Type B pancreatic cell (in vitro differentiated cells): ENCODE measurements at places on chromosomes 1 and 21. TPM values are rescaled to one million over a fixed set of nuclear protein-coding genes. Genes with fewer than 3 reads are reported as not detected.

FMN2 gene
- total RNA-seq, result 2.4 and 4.3 TPM in 2 replicates

GRCh38 chr1:35958558-35958957 lies 27.7 kb downstream of the AGO3 start:
- no peak for DNase-seq

- no peak for DNase-seq
Observed at GRCh38 chr21:44695641-44696040, 1.3 kb upstream of the KRTAP10-12 start.

DNA sequence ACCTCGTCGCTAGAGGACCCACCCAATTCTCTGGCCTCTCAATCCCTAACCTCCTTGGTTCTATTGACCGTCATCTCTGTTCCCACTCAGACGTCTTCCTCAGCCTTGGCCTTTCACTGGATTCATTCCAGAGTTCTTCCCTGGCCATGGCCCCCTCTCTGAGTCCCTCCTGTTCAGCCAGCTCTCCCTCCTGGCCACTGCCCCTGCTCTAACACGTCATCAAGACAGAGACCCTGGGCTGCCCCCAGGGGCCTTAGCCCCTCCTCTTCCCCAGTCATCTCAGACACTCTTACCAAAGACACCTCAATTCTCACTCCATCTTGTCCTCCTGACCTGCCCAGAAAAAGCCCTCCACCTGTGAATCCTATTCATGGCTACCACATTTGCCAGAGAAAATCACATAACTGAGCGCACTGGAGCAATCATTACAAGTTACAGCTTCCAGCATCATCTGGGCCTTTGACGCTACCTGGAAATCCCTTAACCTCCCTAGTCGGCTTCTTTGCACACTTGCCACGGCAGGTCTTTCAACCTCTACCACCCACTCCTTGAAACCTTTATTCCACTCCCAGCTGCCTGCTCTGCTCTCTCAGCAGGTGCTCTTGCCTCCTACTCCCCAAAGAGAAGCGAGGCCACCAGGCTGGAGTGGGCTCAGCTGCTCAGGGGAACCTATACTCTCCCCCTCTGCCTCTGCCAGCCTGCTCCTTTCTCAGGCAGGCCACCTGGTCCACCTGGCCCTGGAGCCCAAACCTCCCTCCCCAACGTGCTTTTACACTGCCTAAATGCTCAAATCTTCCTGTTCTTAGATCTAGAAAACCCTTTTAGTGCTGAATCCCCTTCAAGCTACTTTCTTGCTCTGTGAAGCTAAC lies 14.0 kb downstream of the DCST2 start:
- DNase-seq, result no peak

DNA sequence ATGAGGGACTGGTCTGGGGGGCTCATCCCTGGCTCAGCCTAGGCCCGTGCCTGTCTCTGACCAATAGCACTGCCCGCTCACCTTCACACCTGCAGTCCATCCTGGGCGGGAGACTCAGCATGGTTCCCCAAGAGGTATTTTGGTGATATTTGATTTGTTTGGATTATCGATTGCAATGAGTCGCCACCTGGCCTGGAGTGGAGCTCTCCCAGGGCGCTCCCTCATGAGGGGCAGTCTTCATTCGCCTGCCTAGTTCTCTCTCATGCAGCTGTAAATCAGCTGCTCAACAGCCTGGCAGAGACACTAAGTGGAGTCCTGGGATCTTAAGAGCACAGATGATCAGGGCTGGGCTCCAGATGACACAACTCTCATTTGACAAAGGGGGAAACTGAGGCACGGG lies 90.1 kb upstream of the ACTL8 start:
- no peak for DNase-seq

GRCh38 chr1:172970186-172970585 lies 80.6 kb downstream of the TNFSF18 start:
- no peak for DNase-seq

DNA sequence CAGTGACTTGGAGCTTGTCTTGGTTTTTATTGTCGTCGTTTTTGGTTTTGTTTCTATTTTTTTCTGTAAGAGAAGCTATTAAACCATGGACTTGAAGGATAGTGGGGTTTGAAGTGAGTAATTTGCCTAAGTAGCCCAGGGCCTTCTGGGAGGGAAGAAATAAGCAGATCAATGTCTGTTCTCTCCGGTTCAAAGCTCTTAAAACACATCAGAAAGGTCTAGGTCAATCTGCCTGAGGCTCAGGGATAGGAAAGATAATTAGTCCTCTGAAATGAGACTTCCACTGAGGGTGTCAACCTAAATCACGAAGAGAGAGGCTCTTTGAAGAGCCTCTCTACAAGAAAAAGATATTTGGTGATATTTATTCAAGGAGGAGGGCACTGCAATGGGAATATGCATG lies 178.0 kb downstream of the MATN1 start:
- DNase-seq, result no peak

GRCh38 chr1:17816511-17816910 lies 61.4 kb downstream of the ACTL8 start:
- no peak for DNase-seq

GRCh38 chr1:110708974-110709440 lies 34.3 kb upstream of the KCNA3 start:
- DNase-seq, result no peak

DNA sequence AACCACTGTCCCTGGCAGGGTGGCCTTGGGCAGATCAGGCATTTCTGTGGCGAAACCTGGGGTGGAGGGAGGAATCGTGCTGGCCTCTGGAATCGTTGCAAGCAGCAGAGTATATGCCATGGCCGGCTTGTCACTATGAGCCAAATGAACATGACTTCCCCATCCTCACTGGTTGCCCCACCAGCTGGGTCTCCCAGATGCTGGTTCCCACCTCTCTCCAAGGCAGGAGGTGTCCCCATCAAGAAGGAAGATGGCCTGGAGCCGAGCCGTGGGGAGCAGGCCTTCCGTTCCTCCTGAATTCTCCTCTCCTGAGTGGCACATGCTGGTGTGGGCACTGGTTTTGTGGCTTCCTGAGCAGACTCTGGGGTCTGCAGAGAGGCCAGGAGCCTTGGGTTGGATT lies 60.2 kb upstream of the ACTRT2 start:
- no peak for DNase-seq

GRCh38 chr1:41591891-41592290 lies 107.4 kb upstream of the EDN2 start:
- no peak for DNase-seq

DNA sequence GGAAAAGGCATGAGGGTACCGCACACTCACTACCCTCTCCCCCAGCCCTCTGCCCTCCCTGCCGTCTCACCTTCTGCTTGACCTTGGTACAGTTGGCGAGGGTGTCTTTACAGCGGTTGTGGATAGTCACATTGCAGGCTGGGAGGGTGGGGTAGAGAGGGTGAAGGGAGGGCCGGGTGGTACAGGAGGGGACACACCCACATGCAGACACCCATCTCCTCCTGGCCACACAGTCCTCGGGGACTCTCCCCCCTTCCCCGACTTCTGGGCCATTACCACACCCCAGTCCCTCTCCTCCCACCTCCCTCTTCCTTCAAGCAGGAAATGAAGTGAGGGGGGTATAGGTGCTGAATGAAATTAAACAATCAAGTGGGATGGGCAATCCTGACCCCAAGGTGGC lies 11.6 kb downstream of the ARHGEF2 start:
- DNase-seq, result no peak

CHODL gene
- total RNA-seq, result 4.8 and 5.7 TPM in 2 replicates

DNA sequence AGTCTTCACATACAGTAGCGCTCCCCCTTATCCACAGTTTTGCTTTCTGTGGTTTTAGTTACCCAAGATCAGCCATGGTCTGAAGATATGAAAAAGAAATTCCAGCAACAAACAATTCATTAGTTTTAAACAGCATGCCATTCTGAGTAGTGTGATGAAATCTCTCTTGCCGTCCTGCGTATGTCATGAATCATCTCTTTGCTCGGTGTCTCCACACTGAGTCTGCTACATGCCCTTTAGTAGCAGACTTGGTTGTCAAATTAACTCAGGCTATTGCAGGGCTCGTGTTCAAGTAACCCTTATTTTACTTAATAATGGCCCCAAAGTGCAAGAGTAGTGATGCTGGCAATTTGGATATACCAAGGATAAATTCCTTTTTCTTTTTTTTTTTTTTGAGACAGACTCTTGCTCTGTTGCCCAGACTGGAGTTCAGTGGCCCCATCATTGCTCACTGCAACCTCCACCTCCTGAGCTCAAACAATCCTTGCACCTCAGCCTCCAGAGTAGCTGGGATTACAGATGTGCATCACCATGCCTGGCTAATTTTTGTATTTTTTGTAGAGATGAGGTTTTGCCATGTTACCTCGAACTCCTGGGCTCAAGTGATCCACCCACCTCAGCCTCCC lies 22.6 kb downstream of the PHACTR4 start:
- no peak for DNase-seq

- no peak for DNase-seq
Observed at GRCh38 chr1:187877220-187877619, 1048.5 kb downstream of the PLA2G4A start.

DNA sequence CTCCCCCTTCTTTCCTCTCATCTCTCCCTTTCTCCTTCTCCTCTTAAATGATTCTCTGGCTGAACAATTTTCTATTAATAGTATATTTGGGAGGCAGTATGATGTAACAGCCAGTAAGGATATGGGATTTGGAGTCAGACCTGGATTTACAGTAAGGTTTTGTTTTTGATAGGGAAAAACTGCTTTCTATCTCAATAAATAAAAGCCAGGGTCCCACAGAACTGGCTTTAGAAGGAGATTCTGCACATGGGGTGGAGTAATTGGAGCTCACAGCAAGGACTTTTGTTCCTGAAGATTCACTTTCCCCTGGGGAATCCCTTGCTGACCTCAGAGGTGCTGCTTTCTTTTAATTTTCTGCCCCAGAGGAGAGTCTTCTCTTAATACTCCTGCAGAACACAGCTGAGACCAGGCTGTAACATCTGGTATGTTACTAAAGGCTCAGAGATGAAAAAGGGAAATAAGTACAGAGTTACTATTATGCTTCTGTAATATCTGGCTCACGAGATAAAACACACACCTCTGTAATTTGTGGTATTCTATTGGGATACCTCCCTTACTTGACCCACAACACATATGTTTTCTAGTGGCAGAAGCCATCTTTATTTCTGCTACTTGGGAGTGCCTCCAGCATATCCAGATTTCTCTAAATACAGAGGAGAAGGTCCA lies 13.4 kb downstream of the EPB41 start:
- no peak for DNase-seq

AGBL4 gene
- total RNA-seq, result 0.39 and 0.79 TPM in 2 replicates

- DNase-seq, result no peak
Observed at GRCh38 chr1:223504741-223505140, 111.5 kb downstream of the CCDC185 start.

DNA sequence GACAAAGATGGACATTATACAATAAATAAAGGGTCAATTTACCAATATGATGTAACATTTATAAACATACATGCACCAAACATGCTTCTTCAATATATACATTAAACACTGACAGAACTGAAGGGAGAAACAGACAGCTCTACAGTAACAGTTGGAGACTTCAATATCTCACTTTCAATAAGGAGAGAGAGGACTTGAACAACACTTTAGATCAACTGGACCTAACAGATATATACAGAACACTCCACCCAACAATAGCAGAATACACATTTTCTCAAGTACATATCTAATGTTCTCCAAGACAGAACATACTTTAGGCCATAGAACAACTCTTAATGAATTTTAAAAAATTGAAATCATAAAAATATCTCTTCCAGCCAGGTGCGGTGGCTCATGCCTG lies 50.6 kb upstream of the TTC39A start:
- no peak for DNase-seq

GRCh38 chr1:101435831-101436511 lies 199.2 kb downstream of the S1PR1 start:
- DNase-seq, result no peak

DNA sequence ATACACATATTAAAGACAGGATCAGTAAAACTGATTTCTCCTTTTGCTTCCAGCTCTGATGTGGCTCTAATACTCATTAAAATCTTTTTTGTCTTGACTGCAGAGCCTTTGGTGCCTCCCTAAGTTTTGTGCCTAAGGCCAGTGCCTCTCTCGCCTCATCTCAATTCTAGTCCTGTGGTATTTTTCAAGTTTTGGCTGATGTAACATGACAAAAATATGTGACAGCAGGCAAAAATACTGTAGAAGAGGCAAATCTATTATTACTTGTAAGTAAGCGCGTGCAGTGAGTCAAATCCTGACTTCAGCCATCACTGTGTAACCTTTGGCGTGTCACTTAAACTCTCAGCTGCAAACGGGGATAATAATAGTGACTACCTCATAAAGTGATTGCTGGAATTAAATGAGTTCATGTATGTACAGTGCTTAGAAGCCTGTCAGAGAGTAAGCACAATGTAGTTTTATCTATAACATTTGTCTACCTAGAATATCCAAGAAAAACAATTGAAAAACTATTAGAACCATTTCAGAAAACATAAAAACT lies 74.0 kb downstream of the MAB21L3 start:
- DNase-seq, result no peak

KDF1 gene
- total RNA-seq, result 12.2 and 26.9 TPM in 2 replicates

- DNase-seq, result no peak
Observed at GRCh38 chr21:39630191-39630591, 17.5 kb downstream of the B3GALT5 start.

DNA sequence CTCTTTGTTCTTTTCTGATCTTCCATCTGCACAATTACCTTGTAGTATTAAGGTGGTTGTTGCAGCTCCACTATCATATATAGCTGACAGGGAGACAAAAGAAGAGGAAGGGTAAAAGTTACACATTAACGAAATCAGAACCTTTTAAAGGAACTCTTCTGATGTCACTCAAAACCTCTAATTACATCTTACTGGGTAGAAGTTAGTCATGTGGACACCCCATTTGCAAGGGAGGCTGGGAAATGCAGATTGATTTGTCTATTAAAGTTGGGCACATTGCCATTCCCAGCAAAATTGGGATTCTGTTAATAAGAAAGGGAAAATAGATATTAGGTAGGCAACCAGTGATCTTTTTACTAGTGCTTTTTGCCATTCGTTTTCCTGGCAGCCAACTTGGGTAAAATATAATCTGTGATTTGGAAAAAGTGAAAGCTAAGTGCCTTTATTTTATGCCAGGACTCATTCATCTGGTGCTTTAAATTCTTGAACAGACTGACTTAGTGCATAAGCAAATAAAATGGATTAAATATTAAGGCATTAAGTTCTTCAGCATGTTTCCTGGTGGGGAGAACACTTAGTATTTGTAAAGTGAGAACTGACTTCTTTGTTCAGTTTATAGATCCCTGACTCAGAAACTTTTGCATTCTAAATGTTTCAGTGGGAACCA lies 71.3 kb downstream of the DNM3 start:
- DNase-seq, result no peak
